Stimulated activated naive CD4-positive, alpha-beta T cell treated with Interleukin-2 at 50 U/mL for 16 hours (primary cell): ENCODE measurements at places on chromosomes 16 and 17.

DNA sequence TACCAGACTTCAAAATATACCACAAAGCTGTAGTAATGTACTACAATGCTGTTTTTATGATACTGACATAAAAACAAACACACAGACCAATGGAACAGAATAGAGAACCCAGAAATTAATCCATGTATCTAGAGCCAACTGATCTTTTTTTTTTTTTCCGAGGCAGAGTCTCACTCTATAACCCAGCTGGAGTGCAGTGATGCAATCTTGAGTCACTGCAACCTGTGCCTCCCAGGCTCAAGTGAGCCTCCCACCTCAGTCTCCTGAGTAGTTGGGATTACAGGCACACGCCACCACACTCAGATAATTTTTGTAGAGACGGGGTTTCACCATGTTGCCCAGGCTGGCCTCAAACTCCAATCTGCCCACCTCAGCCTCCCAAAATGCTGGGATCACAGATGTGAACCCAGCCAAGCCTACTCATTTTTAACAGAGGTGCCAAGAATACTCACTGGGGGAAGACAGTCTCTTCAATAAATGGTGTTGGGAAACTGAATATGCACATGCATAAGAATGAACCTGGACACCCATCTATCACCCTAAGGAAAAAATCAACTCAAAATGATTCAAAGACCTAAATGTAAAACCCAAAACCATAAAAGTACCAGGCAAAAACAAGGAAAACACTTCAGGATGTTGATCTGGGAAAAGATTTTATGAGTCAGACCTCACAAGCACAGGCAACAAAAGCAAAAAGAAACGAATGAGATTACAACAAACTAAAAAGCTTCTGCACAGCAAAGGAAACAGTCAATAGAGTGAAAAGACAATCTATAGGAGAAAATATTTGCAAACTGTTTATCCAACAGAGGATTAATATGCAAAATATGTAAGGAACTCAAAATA is 63.1 kb downstream of the STX8 start:
- DNase-seq, result no peak

GRCh38 chr17:36931697-36932382 is 5.4 kb upstream of the LHX1 start:
- no peak for DNase-seq

- DNase-seq, result no peak
These were observed 176.3 kb downstream of the IRX3 start for GRCh38 chr16:54110016-54110981.

GRCh38 chr17:20206591-20206990 is 197.4 kb downstream of the SPECC1 start:
- no peak for DNase-seq

GRCh38 chr17:22435231-22435974 is 743.1 kb downstream of the KCNJ18 start:
- no peak for DNase-seq

- no peak for DNase-seq
These were observed 21.6 kb upstream of the CDH1 start for GRCh38 chr16:68715471-68715870.

- no peak for DNase-seq
These were observed 30.3 kb upstream of the CAPN15 start for GRCh38 chr16:497258-497657.
